Calu3 (cell line): ENCODE measurements at places on chromosomes 4 and X. TPM values are rescaled to one million over a fixed set of nuclear protein-coding genes. Genes with fewer than 3 reads are reported as not detected.
A peak's percentile ranks its signal among the peaks of the same experiment; 100 is the strongest.

DNA sequence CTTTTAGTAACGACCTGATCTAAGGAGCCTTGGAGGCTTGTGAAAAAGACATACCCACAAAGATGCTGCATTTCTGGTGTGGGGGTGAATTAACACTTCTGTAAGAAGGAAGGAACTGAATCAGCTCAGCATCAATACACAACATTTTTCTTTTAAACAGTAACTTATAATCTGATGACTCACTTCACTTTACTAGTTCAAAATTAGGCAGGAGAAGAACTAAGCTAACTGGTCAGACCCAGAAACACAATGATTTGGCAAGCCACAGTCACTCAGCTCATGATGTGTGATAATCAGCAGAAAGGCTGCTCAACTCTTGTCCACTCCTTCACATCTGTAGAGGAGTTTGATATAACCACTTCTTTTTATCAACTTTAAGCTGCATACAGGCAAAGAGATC, 4.6 kb downstream of the MMAA start:
- DNase-seq: peak; percentile 7

ADAD1 gene
- not detected in 2 replicates for total RNA-seq

DNA sequence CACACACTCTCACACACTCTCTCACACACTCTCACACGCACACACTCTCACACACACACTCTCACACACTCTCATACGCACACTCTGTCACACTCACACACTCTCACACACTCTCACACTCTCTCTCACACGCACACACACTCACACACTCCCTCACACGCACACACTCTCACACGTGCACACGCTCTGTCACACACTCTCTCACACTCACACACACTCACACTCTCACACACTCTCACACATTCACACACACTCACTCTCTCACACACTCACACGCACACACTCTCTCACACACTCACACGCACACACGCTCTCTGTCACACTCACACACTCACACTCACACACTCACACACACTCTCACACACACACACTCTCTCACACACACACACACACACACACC, 43.0 kb upstream of the DCTD start:
- DNase-seq: no peak

CTAG2 gene
- total RNA-seq: not detected in 2 replicates

- no peak for DNase-seq
These were observed 210.9 kb downstream of the SLIT2 start for GRCh38 chr4:20462426-20463175.

EBP gene
- total RNA-seq: 159 and 186 TPM in 2 replicates

HTN3 gene
- total RNA-seq: not detected in 2 replicates
